ENCODE measurements at places on chromosomes 5 and 9.

- no peak for DNase-seq
These were observed 3.5 kb downstream of the ALDH7A1 start for GRCh38 chr5:126591549-126591948.

GRCh38 chr5:6424110-6424659, 24.5 kb upstream of the UBE2QL1 start:
- no peak for DNase-seq

GRCh38 chr5:172284611-172284980, 1.0 kb upstream of the UBTD2 start:
- no peak for DNase-seq

- DNase-seq: no peak
These were observed 166.6 kb upstream of the NFIB start for GRCh38 chr9:14480526-14480925.

DNA sequence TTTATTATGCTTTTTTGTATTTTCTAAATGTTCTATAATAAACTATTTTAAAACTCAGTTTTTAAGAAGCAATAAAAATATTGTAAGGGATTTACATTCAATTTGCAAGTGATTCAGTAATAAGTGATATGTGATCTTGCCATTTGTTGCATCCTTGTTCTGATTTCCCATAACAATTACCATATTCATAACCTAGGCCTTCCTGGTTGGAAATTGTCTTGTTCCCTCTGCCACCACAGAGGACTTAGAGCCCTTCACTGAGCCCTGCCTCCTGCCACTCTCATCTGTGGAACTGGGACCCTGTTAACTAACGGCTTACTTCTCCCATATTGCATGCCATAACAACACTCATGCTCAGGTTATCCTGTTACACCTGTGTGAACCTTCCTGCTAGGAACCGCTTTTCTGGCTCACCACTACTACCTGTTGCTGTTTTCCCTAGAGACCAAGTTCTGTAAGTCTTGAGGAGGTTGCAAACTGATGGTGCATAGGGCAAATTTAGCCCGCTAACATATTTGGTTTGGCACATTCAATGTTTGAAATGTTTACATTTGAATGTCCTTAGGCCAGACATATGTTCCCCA, 32.9 kb upstream of the DTWD2 start:
- no peak for DNase-seq

All from activated CD8-positive, alpha-beta T cell treated with anti-CD3 and anti-CD28 coated beads for 36 hours (primary cell).